Glutamatergic neuron (in vitro differentiated cells): ENCODE measurements at places on chromosomes 11 and 22. TPM values are rescaled to one million over a fixed set of nuclear protein-coding genes. Genes with fewer than 3 reads are reported as not detected.

DNA sequence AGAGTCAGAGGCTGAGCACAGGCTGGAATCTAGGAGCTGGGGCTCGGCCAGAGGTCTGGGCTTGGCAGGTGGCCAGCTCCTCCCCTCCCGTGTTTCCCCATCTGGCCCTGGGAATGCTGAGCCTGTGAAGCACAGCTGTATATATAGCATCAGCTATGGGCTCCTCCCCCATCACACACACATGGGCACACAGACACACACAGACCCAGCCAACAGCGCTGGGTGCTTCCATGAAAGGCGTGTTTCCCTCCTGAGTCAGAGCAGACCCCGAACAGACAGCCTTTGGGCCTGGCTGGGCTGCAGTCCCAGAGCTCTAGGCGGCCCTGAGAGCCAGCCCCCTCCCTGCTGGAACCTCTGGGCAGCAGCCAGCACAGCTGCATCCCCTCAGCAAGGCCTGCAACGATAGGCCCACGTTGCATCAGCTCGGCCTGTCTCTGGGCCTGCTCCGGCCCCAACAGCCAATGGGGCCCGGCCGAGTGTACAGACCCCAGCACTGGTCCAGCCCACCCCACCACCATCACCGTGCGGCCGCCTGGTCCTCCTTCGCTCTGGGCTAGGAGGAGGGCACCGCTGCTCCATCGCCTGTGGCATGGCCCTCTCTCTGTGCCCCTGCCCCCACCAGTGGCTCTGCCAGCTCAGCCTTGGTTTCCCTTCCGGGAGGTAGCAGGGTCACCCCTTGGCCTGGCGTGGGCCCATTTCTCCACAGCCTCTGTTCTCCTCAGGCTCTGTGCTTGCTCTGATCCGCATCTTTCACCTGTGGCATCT is 7.6 kb upstream of the SERPINH1 start:
- peak overlapping the region; percentile 54 for H3K27ac ChIP-seq
- no peak overlapping the region for H3K4me3 ChIP-seq
- peak; percentile 36 for DNase-seq
- H3K36me3 ChIP-seq = no peaks in the 10 kb centered on the region

GRCh38 chr11:124380585-124380984 is 3.7 kb downstream of the OR8B2 start:
- H3K27me3 ChIP-seq = no peaks in the 10 kb centered on the region
- H3K4me1 ChIP-seq = no peaks in the 10 kb centered on the region
- no peak overlapping the region for H3K4me3 ChIP-seq
- no peak overlapping the region for H3K27ac ChIP-seq
- H3K36me3 ChIP-seq = no peaks in the 10 kb centered on the region

DNA sequence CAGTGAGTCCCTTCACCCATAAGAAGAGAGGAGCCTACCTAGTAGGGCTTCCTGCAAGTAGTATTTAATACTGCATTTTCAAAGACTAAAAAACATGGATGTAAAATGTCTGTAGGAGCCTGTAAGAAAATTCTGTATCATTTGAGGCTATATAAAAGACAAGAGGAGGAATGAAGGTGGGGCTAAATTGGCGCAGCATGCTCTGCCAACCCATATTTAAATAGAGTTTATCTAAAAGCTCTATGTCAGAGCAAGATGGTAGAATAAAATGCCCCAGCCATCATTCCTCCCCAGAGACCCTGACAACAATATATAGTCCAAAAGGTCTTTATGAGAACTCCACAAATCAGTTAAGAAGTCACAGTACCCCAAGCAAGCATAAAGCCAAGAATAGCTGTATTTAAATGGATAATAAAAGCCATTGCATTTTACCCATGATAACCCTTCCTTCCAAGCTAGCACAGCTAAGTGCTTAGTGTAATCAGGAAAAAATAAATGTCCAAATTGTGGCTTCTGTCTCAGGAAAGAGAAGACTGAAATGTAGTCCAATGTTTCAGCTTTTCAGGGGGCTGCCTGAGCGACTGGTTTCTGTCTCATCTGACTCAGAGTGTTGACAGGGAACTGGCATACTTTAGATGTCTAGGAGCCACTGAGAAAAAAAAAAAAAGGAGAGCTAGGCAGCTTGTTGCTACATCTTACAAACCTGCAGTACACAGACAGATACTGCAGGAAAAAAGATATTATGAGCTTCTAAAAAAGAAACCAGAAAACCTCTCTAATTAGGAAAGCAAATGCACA is 258.6 kb downstream of the METTL15 start:
- no peaks in the 10 kb centered on the region for H3K27me3 ChIP-seq
- DNase-seq = no peak
- no peak overlapping the region for H3K27ac ChIP-seq
- peaks cover 9% of the 10 kb centered on the region for H3K36me3 ChIP-seq
- H3K4me3 ChIP-seq = no peak overlapping the region
- no peaks in the 10 kb centered on the region for H3K4me1 ChIP-seq

DNA sequence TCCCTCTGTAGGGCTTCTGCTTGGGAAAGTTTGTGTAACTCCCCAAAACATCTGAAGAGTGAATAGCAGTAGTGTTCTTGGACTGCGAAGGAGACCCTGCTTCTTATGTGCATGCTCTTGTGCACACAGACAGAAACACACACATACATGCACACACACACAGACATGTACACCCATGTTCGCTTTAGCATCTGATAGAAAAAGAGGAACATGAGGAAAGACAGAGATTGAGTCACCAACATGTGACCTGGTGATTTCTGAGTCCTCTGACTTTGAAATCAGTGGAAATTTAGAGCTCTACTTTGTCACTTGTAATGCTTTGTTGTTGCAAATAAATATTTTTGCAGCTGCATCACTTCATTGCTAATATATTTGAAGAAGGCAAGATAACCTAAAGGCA is 23.8 kb downstream of the CD44 start:
- no peak for DNase-seq
- H3K36me3 ChIP-seq = no peaks in the 10 kb centered on the region
- no peak overlapping the region for H3K27ac ChIP-seq
- no peaks in the 10 kb centered on the region for H3K4me1 ChIP-seq

DNA sequence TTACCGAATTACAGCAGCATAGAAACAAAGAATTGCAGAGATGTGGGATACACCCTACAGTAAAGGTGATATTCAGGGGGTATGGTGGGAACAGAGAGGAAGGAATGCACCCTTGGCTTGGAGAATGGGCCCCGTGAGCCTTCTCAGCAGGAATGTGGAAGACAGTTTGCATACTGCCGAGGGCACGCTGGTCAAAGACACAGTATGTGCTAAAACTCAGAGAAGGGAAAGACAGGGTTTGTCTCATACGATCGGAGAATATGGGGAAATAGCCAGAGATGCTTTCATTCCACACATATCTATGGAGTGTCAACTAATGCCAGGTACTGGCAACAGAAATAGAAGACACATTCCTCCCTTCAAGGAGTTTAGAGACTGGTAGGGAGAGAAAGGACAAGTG is 36.9 kb downstream of the UBASH3B start:
- DNase-seq = no peak
- peaks cover 5% of the 10 kb centered on the region for H3K36me3 ChIP-seq
- H3K27ac ChIP-seq = no peak overlapping the region
- H3K4me1 ChIP-seq = peaks cover 8% of the 10 kb centered on the region
- no peak overlapping the region for H3K4me3 ChIP-seq
- H3K27me3 ChIP-seq = no peaks in the 10 kb centered on the region

- H3K36me3 ChIP-seq = no peaks in the 10 kb centered on the region
- no peaks in the 10 kb centered on the region for H3K27me3 ChIP-seq
- DNase-seq = no peak
- peaks cover 5% of the 10 kb centered on the region for H3K4me1 ChIP-seq
Measured at GRCh38 chr11:36354221-36355003, 58.3 kb downstream of the PRR5L start.

DNA sequence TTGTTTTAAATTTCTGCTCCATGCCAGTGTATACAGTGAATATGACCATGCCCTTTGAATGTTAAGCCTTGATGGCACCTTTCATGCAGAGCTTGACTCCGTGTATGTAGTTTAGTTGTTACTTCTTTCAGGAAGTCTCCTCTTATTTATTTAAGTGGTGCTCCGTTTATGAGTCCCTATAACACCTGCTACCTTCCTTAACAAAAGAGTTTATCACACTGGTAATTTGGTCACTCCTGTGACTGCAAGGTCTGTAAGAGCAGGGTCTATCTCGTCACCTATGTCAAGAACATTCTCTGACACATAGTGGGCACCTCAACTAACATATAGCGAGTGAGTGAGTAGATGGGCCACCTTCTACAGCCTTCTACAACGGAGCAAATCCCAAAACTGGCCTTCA is 152.5 kb downstream of the CCDC34 start:
- peaks cover 8% of the 10 kb centered on the region for H3K4me1 ChIP-seq
- no peaks in the 10 kb centered on the region for H3K27me3 ChIP-seq
- no peak overlapping the region for H3K4me3 ChIP-seq
- H3K36me3 ChIP-seq = no peaks in the 10 kb centered on the region
- DNase-seq = no peak
- no peak overlapping the region for H3K27ac ChIP-seq

DNA sequence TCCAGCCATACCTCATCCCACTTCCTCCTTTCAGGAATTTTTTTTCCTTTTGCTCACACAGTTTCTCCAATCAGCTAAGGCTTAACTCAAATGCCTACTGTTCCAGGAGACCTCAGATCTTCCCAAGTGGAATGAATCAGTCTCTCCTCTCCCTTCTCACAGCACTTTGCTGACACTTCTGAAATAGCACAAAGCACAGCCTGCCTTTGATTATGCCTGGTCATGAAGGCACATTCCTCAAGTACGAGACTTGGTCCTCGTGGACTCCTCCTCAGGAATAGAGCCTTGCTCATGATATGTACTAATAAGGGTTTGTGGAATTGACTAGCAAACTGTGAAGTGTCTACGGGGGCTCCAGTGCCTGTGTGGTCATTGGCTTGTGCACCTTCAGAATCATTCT is 176.7 kb upstream of the TENM4 start:
- H3K27me3 ChIP-seq = peaks cover 7% of the 10 kb centered on the region
- no peak overlapping the region for H3K27ac ChIP-seq
- no peaks in the 10 kb centered on the region for H3K36me3 ChIP-seq
- H3K4me1 ChIP-seq = peaks cover 4% of the 10 kb centered on the region

DNA sequence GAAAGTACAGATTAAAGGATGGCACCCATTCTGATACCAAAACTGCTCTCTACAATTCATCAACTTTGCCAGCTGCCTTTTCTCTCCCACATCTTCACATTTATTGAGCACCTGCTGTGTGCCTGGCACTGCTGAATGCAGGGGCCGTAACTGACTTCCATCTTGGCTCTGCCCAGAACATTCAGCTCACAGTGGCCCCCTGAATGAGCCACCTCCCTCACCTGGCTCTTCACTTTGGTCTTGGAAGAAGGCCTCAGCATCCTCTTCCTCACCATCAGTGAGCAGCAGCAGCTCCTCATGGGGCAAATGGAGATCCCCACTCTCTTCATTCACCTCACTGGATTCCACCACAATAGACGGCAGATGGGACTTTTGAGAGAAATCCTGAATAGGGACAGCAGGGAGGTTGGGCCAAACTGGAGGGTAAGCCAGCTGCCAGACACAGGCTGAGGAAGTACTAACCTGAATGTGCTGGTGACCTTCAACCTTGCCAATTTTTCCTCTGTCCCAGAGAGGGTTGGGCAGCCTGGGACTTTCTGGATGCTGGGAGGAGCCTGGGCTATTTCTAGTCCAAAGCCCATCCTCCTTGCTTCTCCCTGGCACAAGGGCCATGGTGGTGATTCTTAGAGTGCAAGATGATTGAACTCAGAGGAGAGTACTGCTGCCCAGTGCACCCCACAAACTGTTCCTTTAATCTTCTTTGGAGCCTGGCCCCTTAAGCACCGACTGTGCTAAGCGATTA is 1.9 kb upstream of the UQCC3 start:
- H3K4me1 ChIP-seq = peaks cover 13% of the 10 kb centered on the region
- H3K27ac ChIP-seq = peak overlapping the region; percentile 81
- H3K36me3 ChIP-seq = no peaks in the 10 kb centered on the region
- no peak for DNase-seq
- peaks cover 9% of the 10 kb centered on the region for H3K27me3 ChIP-seq
- peak overlapping the region; percentile 43 for H3K4me3 ChIP-seq

DNA sequence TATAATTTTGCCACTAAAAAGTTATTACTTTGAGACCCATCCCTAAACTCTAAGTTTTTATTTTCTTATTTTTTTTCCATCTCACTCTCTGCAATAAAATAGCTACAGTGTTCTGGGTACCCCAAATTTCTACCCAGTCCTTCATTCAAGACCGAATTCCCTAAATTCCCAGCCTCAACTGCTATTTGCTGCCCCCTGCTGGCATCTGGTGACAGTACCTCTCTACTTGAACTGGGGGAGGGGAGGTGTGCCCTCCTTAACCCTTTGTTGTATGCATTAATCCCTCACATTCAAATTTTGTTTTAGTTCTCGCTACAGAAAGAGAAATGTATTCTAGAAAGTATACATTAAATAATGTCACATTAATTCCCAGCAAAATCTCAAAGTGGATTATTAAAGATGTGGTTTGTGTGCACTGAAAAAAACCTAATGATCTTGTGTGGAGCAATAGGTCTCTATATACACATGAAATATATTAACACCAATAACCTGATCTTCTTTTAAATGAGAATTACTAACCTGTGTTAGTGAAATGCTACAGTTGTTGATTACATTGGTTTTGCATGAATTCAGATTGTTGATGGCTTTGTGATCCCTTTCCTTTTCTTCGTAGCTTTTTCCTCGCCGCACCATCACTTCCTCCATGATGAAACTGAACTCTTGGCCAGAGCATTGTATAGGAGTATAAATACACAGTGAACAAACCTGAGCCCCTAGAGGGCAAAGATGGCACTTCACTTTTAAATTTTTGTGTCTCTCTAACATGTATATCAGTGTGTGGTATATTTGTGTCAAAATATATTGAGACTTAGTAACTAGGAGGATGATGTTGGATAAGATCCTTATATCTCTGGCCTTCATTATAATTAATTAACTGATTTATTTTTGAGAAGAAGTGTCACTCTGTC is 590.0 kb downstream of the METTL15 start:
- H3K4me1 ChIP-seq = no peaks in the 10 kb centered on the region
- DNase-seq = peak; percentile 79

DNA sequence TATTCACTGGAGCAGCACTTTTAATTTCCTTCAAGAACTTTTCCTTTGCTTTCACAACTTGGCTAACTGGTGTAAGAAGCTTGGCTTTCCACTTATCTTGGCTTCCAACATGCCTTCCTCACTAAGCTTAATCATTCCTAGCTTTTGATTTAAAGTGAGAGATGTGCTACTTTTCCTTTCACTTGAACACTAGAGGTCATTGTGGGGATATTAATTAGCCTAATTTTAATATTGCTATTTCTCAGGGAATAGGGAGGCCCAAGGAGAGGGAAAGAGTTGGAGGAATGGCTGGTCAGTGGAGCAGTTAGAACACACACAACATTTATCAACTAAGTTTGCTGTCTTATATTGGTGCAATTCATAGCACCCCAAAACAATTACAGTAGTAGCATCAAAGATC is 24.6 kb upstream of the CCDC90B start:
- no peaks in the 10 kb centered on the region for H3K36me3 ChIP-seq
- H3K4me1 ChIP-seq = no peaks in the 10 kb centered on the region
- no peak overlapping the region for H3K27ac ChIP-seq
- DNase-seq = no peak
- H3K27me3 ChIP-seq = peaks cover 2% of the 10 kb centered on the region

GRCh38 chr11:128262463-128263345 is 324.7 kb downstream of the ETS1 start:
- no peak overlapping the region for H3K4me3 ChIP-seq
- peaks cover 8% of the 10 kb centered on the region for H3K4me1 ChIP-seq
- peaks cover 2% of the 10 kb centered on the region for H3K27me3 ChIP-seq
- H3K36me3 ChIP-seq = no peaks in the 10 kb centered on the region
- H3K27ac ChIP-seq = no peak overlapping the region

GRCh38 chr11:67264877-67265632 is 1.2 kb upstream of the GRK2 start:
- H3K4me3 ChIP-seq = no peak overlapping the region
- H3K27me3 ChIP-seq = peaks cover 17% of the 10 kb centered on the region
- no peak overlapping the region for H3K27ac ChIP-seq
- peaks cover 11% of the 10 kb centered on the region for H3K4me1 ChIP-seq

Gene ZC3H12C
- 60.6 TPM for total RNA-seq

Gene TSSK2
- not detected for total RNA-seq

Gene CARD18
- total RNA-seq = not detected

Gene CRYAB
- total RNA-seq = 0.64 TPM

Gene OSBP
- total RNA-seq = 36.0 TPM

Gene PGM2L1
- total RNA-seq = 97.2 TPM
